Effector memory CD4-positive, alpha-beta T cell (primary cell): ENCODE measurements at places on chromosomes 13 and 19.

GRCh38 chr19:23587546-23587945, 99.5 kb downstream of the ZNF675 start:
- no peak for DNase-seq

GRCh38 chr19:3365836-3366752, at the start of gene NFIC:
TSS of gene NFIC (plus strand) at chr19:3366583. CDS start at chr19:3366637, 54 bp downstream.
- no peak for DNase-seq

GRCh38 chr19:10549733-10550132, 6.0 kb downstream of the ATG4D start:
- no peak for DNase-seq

GRCh38 chr13:57558051-57558467, 73.5 kb upstream of the PCDH17 start:
- no peak for DNase-seq

DNA sequence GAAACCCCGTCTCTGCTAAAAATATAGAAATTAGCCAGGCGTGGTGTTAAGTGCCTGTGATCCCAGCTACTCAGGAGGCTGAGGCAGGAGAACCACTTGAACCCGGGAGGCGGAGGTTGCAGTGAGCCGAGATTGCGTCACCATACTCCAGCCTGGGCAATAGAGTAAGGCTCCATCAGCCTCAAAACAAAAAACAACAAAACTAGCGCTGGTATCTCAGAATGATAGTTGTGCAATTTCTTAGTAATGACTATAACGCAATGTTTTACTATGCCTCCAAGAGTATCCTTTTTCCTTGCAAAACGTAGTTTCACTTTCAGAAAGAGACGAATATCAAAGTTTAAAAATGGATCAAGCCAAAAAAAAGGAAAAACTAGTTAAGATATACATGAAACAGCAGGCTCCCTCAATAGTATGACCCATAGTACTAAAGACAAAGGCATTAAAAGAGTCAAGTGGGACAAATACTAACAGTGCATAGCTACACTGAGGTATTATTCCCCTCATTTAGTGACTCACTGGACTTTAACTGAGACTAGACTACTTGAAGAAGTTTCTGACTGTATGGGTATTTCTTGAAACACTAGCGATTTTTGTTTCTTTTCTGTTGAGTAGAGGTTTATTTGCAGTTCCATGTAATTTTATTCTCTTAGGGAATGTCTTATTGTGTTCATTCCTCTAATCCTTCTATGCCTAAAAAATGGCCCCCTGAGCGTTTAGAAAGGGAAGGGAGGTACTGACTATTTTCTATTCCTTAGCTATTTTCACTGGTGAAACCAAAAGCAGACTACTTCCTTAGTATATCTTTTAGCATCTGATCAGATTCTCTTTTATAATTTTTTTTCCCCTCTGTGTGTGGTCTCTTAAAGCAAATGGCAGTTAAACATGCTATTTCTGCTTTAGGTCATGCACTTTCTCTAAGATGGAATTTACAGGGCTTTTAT, 10.4 kb upstream of the ITM2B start:
- no peak for DNase-seq

DNA sequence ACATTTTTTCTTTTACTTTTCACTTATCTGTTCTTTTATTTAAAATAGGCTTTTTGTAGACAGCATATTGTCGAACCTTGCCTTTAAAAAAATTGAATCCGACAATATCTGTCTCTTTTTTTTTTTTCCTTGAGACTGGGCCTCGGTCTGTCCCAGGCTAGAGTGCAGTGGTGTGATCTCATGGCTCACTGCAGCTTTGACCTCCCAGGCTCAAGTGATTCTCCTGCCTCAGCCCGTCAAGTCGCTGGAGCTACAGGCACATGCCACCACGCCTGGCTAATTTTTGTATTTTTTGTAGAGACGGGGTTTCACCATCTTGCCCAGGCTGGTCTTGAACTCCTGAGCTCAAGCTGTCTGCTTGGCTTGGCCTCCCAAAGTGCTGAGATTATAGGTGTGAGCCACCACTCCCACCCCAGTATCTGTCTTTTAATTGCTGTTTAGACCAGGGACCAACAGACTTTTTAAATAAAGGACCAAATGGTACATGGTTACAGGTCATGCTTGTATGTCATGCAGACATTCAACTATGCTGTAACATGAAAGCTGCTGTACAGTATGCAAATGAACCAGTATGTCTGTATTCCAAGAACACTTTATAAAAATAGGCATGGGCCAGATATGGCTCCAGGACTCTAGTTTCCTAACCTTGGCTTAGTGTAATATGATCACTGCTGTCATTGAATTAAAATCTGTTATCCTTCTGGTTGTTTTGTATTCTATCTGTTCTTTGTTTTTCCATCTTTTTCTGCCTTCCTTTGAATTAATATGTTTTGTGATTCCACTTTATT, 80.3 kb downstream of the GJA3 start:
- no peak for DNase-seq

- DNase-seq, result no peak
These were observed 68.9 kb downstream of the PEX11G start for GRCh38 chr19:7419777-7420439.

GRCh38 chr13:102699504-102699903, 4.7 kb upstream of the METTL21C start:
- no peak for DNase-seq
